ENCODE measurements at places on chromosomes 3 and 15.
A peak's percentile ranks its signal among the peaks of the same experiment; 100 is the strongest.

DNA sequence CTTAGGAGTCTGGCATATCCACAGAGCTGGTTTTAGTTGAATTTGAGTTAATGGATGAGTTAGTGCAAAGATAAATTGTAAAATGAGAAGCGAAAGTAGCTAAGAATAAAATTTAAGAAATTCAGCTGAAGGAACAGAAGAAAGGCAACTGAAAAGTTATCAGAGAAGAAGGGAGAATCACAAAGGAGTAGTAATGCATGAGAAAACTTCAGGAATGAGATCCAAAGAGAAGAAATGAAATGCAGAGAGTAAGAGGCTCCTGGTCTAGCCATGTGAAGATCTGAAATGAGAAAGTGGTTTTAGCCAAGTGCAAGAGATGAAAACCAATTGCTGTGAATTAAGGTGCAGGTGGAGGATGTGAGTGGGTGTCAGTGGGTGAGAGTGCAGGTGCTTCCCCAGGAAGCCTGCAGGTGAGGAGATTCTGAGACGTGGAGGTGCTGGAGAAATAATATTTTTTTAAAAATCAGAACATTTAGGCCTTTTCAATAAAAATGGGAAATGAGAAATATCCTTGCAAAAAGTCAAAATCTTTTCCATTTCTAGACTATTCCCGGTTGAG lies 18.5 kb downstream of the KBTBD8 start:
- DNase-seq: no peak

- DNase-seq: no peak
Measured at GRCh38 chr3:120280566-120280965, 4.5 kb downstream of the GPR156 start.

- no peak for DNase-seq
Measured at GRCh38 chr3:117580806-117581205, 871.2 kb downstream of the TUSC7 start.

DNA sequence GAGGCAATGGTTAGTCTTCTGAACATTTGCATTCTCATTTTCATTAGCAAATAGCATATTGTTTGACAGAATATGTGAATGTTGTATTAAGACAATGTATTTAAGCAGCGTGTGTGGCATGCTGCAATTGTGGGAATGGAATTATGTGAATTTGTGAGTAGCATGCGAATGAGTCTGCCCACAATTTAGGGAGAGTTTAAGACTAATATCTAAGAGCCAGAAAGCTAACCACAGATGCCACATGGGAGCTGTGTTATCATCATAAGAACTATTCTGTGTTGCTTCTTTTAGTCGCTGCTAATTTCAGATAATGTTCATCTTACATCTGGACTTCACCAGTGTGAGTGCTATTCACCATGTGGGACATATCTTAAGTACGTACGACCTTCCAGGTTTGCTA lies 494.5 kb downstream of the RBMS3 start:
- DNase-seq: no peak

- DNase-seq: peak; percentile 30
Measured at GRCh38 chr3:113275583-113275928, 64.2 kb downstream of the BOC start.

DNA sequence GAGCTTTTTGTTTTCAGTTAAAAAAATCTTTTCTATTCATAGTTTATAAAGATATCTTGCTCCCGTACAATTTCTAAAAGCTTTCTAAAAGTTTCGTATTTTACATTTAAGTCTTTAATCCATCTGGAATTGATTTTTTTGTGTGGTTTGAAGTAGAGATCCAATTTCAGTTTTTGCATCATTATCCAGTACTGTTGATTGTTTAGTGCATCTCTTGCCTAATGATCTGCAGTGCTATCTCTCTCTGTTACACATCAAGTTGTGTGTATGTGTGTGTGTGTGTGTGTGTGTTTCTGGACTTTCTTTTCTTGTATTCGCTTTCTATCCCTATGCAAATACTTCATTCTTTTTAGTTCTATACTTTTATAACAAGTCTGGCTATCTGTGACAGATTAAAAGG lies 605.8 kb upstream of the DPPA4 start:
- no peak for DNase-seq

- DNase-seq: no peak
Measured at GRCh38 chr15:44275150-44275830, 13.2 kb upstream of the GOLM2 start.

DNA sequence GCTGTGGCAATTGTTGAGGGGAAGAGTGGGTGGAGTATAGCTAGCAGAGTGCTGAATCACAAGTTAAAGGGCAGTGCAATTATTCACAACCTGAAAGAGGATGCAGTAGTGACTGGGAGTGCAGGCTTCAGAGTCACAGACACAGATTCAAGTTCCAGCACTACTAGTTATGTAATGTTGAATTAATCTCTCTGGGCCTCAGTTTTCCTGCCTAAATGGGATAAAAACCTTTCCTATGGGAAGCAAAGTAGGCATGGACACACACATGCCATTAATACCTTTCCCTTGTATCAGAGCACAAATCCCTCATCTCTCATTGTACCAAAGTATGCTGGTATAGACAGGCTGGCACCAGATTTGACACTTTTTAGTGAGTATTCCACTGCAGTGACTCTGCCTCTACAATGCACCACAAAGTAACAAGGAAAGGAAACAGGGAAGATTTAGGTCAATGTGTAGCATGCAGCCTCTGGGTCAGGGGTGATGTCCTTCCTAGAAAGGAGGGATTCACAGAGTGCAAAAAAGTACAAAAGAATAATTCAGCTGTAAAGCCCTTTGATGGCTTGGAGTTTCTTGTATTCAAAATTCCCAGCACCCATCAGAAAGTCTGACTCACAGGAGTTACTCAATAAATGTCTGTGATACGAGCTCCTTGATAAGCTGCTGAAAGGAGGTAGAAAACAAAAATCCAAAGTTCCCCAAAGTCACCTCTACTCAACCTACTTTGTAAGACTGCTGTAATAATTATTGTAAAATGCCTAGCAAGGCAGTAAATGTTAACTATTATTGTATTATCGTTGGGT lies 507.5 kb upstream of the TGFBR2 start:
- peak; percentile 78 for DNase-seq

DNA sequence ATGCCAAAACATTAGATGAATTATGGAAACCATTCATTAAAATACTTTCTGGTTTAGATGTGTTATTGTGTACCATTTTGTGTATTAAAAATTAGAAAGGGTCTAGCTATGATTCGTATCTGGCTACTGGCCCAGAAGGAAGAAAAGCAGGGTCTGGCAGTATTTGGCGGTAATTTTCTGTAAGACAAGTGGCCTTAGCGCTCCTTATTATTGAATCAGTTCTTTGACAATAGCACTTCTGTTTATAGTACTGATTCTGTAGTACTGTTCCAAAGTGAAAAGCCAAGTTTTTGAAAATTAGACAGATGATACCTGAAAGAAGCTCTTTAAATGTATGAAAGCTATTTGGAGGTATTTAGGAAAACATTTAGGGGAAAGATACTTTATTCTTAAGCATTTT lies 10.2 kb downstream of the GLCE start:
- DNase-seq: no peak

- peak; percentile 59 for DNase-seq
Measured at GRCh38 chr3:197750858-197751737, 1.4 kb downstream of the FYTTD1 start.

GRCh38 chr3:101936419-101937356 lies 87.4 kb downstream of the NFKBIZ start:
- peak; percentile 93 for DNase-seq

DNA sequence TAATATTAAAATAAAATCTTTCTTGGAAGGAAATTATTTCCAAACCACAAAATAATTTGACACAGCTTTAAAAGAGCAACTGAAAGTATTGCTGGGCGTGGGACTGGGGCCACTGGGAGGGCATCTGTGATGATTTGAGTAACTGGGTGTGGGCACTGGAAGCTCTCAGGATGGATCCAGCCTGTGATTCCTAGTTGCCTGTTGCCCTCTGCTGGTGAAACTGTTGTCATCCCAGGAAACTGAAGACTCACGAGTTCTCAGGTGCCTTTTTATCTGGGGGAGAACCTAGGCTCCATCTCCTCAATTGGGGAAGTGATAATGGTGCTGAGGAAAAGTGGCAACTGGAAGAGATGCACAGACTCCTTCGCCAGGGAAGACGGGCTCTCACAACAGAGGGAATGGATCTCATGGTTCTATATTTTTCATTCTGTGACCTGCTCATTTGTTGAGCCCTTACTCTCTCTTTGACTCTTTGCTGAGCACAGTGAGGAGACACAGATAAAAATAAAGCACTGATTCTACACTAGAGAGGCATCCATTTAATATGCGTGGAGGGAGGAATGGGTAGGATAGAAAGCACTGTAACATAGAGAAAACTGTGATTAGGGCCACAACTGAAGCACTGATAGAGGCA lies 61.6 kb downstream of the TPRG1 start:
- peak; percentile 82 for DNase-seq

- peak; percentile 63 for DNase-seq
Measured at GRCh38 chr15:42133886-42134502, 22.4 kb downstream of the PLA2G4F start.

- DNase-seq: peak; percentile 44
Measured at GRCh38 chr3:126961191-126961790, 21.6 kb upstream of the PLXNA1 start.

- DNase-seq: no peak
Measured at GRCh38 chr3:171086914-171087313, 60.4 kb upstream of the SLC2A2 start.

- peak; percentile 18 for DNase-seq
Measured at GRCh38 chr3:32082721-32083120, 23.7 kb upstream of the GPD1L start.

GRCh38 chr3:117079997-117080396 lies 370.4 kb downstream of the TUSC7 start:
- DNase-seq: no peak

DNA sequence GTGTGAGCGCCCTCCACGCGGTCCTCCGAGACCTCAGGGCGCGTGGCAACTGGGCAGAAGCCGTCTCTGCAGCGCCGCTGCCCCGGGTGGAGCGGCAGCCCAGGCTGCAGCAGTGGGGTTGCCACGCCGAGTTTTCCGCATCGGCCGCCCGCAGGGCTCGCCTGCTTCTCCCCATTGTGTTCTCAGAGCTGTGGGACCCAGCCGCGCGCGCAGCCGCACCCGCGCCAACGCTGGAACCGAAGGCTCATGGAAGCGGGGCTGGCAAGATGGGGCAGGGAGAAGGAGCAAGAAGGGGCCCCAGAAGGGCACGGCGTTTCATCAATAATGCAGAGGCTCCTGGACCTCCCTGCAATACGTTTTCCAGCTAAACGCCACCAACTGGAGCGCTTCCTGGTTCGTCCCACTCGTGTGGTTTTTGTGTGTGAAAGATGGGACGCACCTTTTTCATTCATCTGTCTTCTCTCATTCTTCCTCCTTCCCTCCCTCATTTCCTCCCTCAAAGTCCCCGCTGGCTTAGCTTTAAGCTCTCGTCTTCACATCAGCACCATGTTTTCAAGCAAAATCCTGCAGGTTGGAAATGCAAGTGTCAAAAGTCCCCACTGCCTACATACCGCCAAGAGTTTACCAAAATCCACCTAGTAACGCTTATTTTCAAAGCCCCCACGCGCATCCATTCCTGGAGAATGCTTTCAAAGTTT lies 1.2 kb downstream of the ROBO1 start:
- peak; percentile 20 for DNase-seq

DNA sequence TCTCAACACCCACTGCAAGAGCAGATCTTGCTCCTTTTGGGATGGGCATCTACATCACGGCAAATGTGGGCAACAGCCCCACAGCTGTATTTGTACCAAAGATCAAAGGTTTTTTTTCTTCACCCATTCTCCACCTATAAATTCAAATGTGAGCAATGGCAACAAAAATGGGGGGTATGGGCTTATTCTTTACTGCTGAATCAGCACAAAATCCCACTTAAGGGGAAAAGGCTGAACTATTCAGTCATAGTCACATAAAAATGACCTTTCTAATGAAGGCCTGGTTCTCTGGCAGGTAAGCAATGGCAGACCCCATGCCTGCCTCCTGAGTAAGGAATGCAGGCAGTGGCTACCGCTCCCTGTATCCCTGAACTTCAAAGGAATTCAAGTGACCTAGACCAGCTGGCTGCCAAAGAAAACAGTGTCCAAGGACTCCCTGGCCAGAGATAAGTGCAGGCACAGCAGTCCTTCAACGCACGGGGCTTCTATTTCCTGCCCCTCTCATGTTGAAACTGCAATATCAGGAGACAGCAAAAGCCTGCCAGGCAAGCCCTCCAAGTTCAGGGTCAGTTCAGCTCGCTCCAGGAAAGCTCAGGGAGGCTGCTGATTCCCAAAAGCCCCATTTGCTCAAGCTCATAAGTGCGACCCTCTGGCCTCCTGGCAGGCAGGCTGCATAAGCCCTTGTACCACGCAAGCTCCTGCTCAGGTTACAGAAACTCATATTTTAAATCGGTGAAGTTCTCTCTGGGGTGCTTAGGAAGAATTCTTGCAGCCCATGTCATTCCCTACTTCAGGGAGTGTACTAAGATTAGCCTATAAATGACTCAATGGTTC lies 134.1 kb downstream of the PDZRN3 start:
- peak; percentile 93 for DNase-seq

DNA sequence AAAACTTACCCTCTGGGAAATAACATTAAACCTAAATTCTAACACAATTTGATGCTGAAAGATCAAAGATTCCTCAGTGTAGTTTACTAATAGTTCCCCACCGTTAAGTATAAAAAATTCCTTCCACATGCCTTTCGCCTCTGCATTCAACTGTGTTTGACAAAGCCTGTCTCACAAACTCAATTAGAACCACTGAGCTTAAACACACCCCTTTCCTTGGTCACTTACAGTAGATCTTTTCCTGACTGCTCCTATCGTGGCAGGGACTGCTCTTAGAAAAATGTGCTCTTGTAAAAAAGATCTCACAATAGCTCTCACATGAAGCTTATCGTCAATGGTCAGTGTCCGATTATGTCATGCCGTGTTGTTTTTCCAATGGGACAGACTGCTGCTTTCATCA lies 8.9 kb upstream of the KBTBD8 start:
- DNase-seq: no peak

DNA sequence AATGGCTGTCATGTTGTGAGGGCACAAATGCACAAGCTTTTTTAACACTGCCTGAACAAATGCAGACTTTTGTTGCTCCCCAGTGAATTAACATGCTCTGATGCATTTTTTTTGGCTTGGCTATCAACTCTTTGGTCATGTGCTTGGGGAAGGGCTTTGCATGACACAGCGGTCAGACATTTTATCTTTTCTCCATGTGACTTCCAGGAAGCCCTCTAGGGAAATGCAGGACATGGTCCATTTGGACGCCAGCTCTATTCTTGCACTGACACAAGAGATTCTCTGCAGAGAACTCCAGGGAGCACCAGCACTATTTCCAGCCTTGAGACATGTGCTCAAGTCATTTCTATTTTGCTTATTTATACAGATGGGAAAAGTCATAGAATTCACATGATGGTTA lies 46.2 kb downstream of the NEK11 start:
- DNase-seq: peak; percentile 76
